ENCODE measurements at places on chromosomes 5 and 9.

- no peak for DNase-seq
These were observed 87.3 kb upstream of the PPP1R2B start for GRCh38 chr5:156762771-156763170.

DNA sequence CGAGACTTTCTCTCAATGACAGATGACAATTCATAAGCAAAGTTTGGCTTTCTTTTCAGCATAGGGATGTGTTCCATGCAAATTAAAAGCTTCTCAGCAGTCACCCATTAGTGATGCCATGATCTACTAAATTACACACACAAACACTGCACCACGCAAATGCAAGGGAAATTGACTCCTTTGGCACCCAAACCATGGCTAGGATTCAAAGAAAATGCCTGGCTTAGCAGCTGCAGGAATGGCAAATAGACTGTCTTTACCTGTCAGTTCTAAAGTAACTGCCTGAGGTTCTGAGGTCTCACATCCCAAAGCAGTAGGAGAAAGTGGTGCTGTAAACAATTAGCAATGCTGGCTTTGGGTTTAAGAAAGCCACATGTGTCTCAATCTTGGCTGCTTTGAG is 108.6 kb upstream of the ATP10B start:
- DNase-seq = no peak

DNA sequence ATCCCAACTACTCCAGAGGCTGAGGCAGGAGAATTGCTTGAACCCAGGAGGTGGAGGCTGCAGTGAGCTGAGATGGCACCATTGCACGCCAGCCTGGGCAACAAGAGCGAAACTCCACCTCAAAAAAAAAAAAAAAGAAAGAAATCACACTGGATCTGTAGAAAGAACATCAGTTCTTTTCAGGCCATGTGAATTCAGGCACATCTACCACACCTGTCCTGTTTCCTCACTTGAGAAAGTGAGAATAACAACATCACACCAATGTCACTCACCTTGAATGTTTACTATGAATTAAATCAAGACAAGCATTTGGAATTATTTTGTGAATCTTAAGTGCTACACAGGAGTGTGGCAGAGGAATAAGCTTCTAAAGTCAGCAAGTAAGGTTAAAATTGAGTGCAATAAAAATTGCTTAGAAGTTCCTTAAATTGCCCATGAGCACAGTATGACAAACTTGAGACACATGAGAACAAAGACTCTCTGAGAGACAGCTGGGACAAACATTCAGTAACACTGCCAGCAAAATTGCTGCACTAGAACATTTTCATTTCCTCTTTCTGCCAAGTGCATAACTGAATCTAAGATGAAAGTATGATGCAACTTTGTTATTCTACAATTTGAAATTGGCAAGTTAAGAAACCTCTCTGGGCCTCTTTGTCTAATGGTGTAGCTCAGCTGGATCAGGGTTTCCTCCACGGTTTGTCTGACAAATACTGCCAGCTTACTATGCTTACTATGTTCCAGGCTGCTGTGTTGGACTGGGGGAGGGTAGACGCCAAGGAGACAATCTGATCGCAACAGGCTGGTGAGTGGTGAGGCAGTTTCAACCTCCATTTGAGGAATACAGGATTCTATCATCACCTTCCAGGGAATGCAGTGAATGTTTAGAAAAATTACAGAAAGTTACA is 1.9 kb upstream of the RIC1 start:
- no peak for DNase-seq

GRCh38 chr5:50958852-50959457 is 292.5 kb downstream of the PARP8 start:
- no peak for DNase-seq

- DNase-seq = no peak
These were observed 101.8 kb upstream of the LARP1 start for GRCh38 chr5:154653418-154653763.

Measured in activated CD8-positive, alpha-beta memory T cell treated with anti-CD3 and anti-CD28 coated beads for 4 hours (primary cell).